Stimulated activated CD8-positive, alpha-beta memory T cell treated with anti-CD3 and anti-CD28 coated beads, Interleukin-7, amount 100 ng/mL, for 48 hours (primary cell): ENCODE measurements at places on chromosomes 2 and 18.

DNA sequence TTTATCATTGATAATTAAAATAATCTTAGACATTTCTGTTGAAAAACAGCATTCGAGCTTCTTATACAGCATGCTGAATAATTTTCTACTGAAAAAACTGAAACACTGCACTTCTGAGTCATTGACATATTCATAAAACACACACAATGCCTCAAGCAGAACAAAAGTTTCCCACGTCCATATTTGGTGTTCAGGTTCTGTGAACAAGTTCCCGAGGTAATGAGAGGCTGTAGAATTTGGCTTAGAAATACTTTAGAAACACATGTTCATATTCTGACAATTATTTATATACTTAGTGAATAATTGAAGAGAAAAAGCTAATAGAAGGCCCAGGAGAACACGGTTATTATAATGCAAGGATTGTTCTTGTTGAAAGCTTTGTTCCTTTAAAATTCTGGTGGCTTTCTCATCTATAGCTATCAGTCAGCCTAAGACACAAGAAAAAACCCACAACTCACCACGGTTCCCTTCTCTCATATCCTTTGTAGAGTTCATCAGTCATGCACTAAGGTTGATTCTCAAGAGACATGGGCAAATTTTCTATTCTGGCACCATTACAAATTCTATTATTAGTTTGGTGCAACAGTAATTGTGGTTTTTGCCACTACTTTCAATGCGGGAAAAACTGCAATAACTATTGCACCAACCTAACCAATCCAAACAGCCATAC lies 194.4 kb downstream of the TMX3 start:
- no peak for DNase-seq

GRCh38 chr2:201754717-201755415 lies 25.9 kb downstream of the ALS2 start:
- no peak for DNase-seq

DNA sequence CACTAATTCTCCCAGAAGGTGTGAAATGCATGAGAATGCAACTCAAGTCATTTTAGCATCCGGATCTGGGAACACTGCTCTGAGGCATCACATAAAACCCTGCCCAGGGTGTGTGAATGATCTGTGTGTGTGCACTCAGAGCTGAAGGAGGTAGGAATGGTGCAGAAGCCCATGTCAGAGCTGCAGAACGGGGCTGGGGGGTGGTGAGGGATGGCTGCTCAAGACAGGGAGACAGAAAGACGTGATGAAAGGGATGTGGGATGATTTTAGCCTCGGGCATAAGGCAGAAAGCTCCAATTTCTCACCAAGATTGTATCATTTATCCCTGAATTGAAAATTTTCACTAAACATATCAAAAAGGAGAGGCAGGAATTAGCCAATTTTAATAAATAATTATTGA lies 369.1 kb downstream of the EIPR1 start:
- no peak for DNase-seq

DNA sequence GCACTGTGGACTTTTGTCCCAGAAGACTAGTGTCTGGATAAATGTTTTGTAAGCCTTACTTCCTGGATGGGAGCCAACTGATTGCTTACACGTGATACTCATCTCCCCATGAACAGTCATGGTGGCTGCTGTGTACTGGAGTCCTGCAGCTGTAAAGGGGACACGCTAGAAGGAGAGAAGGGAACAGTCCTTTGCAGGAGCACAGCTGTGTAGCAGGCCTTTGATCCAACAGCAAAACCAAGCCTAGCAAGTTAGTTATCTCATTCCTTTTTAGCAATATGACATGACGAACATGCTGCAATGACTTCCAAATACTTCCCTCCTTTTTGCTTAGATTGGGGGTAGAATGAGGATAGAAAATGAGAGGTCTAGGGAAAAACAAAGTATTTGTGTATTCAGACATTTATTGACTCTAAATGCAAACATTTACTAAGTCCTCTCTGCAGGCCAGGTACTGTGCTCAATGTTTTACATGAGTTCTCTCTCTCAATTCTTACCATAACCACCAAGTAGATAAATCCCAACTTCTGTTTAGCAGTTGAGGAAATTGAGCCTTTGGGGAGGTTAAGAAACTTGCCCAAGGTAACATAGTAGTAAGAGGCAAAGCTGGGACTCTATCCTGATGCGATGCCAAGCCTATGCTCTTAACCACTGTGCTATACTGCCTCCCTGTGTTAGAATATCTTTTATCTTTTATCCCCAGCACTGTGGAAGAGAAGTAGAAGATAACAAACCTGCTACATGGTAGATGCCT lies 55.4 kb upstream of the CD28 start:
- DNase-seq, result no peak

DNA sequence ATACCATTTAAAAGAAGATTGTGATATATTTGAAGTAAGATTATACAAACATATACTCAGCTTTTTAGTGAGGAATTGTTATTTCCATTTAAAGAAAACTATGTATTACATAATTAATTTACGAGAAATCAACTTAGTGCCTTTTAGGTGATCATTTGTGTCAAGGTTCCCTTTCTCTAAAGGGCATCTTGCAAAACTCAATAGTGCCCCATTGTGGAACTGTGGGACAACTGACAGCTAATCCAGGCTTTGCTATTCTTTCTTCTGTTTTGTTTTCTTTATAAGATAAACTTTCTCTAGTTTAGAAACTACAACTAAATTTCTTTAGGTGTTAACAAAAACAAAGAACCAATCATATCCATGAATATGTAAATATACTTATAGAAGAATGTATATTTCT lies 24.3 kb upstream of the VIT start:
- DNase-seq, result no peak

DNA sequence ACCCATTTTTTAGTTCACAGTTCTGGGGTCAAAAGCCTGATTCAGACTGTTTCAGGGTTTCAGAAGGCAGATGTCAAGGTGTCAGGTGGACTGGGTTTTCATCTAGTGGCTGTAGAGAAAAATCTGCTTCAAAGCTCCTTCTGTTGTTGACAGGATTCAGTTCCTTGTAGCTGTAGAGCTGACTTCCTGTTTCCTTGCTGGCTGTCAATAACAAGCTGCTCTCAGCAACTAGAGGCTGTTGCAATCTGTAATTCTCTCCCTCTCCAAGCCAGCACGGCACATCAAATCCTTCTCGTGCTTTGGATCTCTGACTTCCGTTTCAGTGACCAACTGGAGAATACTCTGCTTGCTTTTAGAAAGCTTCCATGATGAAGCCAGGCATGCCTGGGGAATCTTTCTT lies 179.4 kb downstream of the DOK6 start:
- DNase-seq, result no peak

GRCh38 chr2:161400076-161400475 lies 16.0 kb upstream of the TBR1 start:
- DNase-seq, result no peak

- no peak for DNase-seq
These were observed 66.2 kb upstream of the PROKR1 start for GRCh38 chr2:68577183-68577582.

- no peak for DNase-seq
These were observed 53.9 kb downstream of the NGEF start for GRCh38 chr2:232959139-232959538.

DNA sequence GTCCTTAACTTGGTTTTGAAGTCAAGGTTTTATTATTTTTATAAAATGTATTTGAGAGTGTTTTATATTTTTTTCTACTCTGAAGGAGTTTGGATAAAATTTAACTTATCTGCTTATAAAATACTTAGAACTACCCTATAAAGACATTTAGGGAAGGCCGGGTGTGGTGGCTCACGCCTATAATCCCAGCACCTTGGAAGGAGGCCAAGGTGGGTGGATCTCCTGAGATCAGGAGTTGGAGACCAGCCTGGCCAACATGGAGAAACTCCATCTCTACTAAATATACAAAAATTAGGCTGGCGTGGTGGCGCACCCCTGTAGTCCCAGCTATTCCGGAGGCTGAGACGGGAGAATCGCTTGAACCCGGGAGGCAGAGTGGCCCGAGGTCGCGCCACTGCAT lies 486.4 kb downstream of the DSC3 start:
- no peak for DNase-seq

DNA sequence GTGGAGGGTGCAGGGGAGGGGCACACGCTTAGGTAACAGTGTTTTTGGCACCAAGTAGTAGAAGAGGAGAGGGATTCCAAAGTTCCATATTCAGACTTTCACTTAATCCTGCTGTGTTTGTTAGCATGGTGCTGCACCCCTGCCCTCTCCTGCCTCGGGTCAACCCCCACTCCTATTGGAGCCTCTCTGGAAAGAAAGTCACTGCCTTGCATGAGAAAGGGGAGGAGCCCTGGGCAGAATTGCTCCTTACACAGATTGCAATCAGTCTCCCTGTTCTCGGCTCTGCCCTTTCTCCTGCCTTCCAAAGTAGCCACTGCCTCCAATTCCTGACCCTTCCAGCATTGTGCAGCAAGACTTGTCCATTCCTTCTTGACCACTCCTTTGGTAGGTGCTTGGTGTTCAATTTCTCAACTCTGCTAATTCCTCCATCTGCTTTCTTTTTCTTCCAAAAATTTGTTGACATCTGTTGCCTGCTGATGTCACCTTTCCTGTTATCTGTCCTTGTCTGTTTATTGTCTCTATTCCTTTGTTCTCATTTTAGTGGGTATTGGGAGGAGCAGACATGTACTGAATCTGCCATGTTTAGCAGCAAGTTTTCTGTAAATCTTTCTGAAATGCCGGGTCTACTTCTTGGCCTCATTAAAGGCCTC lies 225.4 kb downstream of the LOXHD1 start:
- no peak for DNase-seq

- no peak for DNase-seq
These were observed 194.0 kb downstream of the VWC2L start for GRCh38 chr2:214604861-214605260.

GRCh38 chr2:25697559-25698341 lies 24.4 kb upstream of the DTNB start:
- DNase-seq, result no peak

- no peak for DNase-seq
These were observed 3.2 kb upstream of the FAM98A start for GRCh38 chr2:33602201-33602830.

- no peak for DNase-seq
These were observed 96.7 kb downstream of the CCDC148 start for GRCh38 chr2:158359846-158360245.
